CD4-positive, alpha-beta T cell treated with Interleukin-6 for 4 hours (primary cell): ENCODE measurements at places on chromosomes 7 and 10.
A peak's percentile ranks its signal among the peaks of the same experiment; 100 is the strongest.

GRCh38 chr10:10499839-10500238 lies 517.8 kb upstream of the CELF2 start:
- DNase-seq = no peak

- DNase-seq = no peak
These were observed 207.3 kb upstream of the SORCS1 start for GRCh38 chr10:107371801-107372200.

DNA sequence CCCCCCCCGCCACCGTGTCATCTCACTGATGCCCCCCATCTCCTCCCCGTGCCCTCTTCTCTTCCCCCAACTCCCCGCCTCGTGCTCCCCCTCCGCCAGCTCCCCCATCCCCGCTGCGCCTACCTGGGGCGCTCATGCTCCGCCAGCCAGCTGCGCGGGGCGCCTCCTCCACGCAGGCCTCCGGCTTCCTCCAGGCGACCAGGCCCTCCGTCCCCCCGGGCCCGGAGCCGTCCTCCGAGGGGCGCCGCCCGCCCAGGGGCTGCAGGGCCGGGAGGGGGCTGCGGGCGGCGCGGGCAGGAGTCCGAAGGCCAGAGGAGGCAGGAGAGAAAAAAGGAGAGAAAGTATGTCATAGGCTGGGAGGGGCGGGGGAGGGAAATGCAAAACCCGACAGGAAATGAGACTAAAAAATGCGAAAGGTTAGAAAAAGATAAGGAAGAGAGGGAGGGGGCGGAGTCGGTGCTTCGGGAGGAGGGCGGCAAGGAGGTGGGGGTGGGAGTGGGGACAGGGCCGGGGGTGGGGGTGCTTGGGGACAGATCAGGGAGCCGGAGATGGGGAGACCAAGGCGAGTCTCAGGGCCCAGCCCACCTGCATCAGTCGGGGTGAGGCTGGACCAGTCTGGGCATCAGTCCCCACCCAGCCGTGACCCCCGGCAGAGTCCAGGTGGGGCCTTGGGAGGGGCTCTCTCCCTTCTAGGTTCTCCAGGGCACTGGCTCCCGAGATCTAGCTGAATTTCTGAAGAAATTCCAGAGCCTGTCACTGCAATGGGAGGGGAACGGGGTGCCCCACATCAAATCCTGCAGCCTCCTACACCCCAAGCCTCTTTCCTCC lies at the start of gene CARD11:
Gene CARD11, minus strand, starts transcription at position 324 of the 828 bp plus-strand sequence. CDS start 85,361 bp downstream, outside the sequence.
- DNase-seq = peak; percentile 83

DNA sequence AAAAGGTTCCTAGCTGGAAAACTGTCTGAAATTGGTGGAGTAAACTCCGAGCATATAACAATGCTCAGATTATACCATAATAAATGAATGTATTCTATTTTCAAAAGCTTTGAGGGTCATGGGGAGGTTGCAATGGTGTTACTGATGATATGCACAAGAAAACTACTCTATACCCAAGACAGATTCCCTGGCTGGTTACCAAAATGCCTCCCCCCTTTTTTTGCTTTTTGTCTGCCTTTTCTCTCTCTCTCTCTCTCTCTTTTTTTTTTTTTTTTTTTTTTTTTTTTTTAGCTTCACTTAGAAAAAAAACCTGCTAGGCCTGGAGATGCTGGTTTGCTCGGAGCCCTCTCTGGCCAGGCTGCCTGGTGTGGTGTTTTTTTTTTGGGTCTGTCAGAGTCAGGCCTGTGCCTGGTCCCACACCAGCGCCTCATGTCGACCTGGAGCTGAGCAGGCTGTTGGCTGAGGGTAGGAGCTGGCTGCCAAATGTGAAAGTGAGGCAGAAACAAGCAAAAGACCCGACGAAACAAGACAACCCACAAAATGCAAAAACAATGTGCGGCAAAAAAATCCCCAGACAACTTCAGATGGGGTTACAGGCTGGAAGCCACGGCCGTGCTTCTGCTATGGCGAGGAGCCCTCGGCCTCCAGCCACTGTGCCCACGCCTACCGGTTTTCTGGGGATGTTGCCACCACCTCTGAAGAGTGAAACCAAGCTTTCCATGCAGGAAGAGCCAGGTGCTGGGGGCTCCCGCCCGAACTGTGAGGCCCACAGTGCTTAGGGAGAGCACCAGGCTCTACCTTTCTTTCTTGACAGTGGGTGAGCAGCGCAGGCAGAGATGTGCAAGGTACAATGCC lies 59.9 kb upstream of the EFCAB10 start:
- no peak for DNase-seq

GRCh38 chr10:6062101-6062771 lies at the start of gene IL2RA:
IL2RA (minus strand) TSS chr10:6062367; CDS start chr10:6062151, 216 bp downstream.
- DNase-seq = peak; percentile 60

DNA sequence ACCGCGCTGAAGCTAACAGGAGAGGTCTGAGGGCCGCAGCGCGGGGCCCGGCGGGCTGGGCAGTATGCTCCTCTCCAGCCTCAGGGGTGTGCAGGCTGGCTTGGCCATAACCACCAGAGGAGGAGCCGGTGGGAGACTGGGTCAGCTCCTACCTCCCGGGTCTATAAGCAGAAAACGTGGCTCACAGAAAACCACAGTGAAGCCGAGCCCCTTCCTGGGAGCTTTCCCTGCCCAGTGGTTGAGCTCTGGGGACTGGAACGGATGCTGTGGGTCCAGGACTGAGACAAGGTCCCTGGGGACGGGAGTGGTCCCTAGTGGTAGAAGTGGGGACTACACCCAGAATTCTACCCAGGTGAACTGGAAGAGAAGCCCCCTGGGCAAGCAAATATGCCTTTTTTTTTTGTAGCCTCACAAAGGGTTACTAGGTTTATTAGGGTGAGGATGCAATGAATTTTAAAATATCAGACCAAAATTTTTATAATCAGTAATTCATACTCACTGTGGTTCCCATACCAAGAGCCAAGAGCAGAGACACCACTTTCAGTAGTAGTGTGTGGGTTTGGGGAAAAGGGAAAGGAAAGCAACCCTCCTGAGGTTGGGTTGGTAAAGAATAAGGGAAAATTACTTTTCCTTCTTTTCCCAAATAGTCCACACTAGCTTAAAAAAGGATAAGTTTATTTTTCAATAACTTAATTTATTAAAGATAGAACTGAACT lies 67.9 kb upstream of the PRKCQ start:
- DNase-seq = peak; percentile 76

DNA sequence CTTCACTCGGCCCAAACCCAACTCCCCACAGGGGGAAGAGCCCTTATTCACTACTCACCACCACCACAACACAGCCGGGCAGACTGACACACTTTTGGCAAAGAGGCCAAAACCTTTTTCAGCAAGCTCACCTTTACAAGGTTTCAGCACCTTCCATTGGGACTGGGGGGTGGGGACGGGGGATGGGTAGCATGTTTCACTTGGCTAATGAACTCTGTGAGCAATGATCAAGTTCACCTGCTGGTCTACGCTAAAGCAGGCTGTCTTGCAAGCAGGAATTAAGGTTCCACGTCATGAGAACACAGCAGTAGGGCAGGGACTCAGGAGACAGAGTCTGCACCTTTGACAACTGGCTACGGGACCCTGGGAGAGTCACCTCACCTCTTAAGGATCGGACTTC lies 7.0 kb downstream of the FAM53B start:
- DNase-seq = peak; percentile 35

- DNase-seq = no peak
These were observed 39.8 kb downstream of the CFAP58 start for GRCh38 chr10:104393387-104393786.
